Neural progenitor cell (in vitro differentiated cells): ENCODE measurements at places on chromosomes 12 and 14.

DNA sequence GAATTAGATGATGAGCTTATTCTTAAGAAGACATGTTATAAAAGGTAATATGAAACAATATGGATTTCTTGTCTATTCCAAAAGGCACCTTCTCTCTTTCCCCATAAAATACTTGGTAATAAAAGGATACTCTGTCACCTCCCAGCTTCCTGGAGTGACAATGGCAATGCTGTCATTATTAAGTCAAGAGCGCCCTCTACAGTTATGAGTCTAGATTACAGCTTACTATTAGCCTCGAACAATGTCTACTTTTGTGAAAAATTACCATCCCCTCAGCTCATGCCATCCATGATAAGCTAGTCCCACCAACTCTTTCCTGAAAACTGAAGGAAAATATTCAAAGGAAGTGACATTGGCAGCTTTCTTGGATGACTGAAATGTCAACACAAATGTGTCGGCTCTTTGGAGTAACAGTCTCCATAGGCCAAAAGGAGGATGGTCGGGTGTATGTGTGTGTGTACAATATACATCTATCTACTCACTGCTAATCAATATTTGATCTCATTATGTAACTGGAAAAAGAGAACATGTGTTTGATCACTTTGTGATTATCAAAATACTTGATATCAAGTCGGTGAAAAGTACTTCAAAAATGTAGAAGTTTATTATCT lies 48.7 kb upstream of the CDKN3 start:
- H3K4me3 ChIP-seq = no peak overlapping the region
- H3K27me3 ChIP-seq = no peaks in the 10 kb centered on the region

DNA sequence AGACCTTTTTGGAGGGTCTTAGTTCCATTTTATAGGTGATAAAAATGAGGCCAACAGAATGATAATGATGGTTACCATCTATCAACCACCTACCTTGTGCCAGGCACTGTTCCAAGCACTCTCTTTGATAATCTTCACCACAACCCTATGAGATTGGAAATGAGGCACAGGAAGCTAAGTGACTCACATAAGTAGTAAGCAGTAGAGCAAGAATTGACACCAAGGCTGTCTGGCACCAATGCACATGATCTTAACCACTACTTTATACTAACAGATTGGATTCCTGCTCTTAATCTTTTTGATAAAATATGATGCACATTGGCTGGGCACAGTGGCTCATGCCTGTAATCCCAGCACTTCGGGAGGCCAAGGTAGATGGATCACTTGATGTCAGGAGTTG lies 91.4 kb downstream of the DRAM1 start:
- H3K27ac ChIP-seq = no peak overlapping the region
- DNase-seq = no peak
- no peaks in the 10 kb centered on the region for H3K36me3 ChIP-seq
- no peak overlapping the region for H3K4me3 ChIP-seq

GRCh38 chr12:98635657-98636323 lies 8.8 kb downstream of the IKBIP start:
- H3K27ac ChIP-seq = no peak overlapping the region
- no peaks in the 10 kb centered on the region for H3K36me3 ChIP-seq

DNA sequence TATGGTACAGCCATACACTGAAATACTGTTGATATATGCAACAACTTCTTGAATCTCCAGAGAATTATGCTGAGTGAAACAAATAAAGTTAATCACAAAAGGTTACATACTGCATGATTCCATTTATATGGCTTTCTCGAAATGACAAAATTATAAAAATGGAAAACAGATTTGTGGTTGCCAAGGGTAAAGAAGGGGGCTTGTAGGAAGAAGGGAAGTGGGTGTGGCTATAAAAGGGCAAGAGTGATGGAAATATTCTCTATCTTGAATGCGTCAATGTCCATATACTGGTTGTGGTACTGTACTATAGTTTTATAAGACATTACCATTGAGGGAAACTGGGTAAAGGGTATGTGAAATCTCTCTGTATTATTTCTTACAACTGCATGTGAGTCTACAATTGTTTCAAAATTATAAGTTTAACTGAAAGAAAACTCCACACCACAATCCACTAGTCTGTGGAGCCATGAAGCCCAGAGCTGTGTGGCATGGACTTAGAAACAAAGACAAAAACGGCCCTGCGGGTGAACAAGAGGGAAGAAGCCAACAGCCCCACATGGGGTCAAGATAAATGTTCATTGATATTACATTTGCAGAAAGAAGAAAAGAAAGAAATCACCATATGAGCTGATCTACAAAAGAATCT lies 18.3 kb upstream of the TSPAN11 start:
- no peaks in the 10 kb centered on the region for H3K27me3 ChIP-seq
- no peak overlapping the region for H3K4me3 ChIP-seq
- H3K36me3 ChIP-seq = no peaks in the 10 kb centered on the region
- H3K27ac ChIP-seq = no peak overlapping the region

GRCh38 chr12:49225576-49226166 lies 36.8 kb upstream of the TUBA1A start:
- no peaks in the 10 kb centered on the region for H3K27me3 ChIP-seq
- H3K4me3 ChIP-seq = no peak overlapping the region
- no peaks in the 10 kb centered on the region for H3K36me3 ChIP-seq
- no peak for DNase-seq
- H3K27ac ChIP-seq = no peak overlapping the region

DNA sequence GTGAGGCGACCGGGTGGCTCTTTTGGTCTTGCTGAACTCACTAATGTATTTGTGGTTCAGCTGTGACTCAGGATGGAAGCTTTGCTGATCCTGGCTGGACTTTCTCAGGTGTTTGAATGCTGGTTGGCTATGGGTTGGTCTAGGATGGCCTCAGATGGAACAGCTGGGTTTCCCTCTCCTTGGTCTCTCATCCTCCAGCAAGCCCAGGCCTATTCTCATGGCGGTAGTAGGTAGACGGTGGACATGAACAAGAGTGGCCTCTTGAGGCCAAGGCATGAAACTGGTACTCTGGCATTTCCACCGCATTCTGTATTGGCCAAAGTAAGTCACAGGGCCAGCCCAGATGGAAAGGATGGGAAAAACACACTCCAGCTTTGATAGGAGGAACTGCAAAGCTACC lies 11.8 kb upstream of the POLR3B start:
- H3K27me3 ChIP-seq = no peaks in the 10 kb centered on the region
- DNase-seq = peak; percentile 72
- H3K36me3 ChIP-seq = no peaks in the 10 kb centered on the region
- H3K4me1 ChIP-seq = no peaks in the 10 kb centered on the region

DNA sequence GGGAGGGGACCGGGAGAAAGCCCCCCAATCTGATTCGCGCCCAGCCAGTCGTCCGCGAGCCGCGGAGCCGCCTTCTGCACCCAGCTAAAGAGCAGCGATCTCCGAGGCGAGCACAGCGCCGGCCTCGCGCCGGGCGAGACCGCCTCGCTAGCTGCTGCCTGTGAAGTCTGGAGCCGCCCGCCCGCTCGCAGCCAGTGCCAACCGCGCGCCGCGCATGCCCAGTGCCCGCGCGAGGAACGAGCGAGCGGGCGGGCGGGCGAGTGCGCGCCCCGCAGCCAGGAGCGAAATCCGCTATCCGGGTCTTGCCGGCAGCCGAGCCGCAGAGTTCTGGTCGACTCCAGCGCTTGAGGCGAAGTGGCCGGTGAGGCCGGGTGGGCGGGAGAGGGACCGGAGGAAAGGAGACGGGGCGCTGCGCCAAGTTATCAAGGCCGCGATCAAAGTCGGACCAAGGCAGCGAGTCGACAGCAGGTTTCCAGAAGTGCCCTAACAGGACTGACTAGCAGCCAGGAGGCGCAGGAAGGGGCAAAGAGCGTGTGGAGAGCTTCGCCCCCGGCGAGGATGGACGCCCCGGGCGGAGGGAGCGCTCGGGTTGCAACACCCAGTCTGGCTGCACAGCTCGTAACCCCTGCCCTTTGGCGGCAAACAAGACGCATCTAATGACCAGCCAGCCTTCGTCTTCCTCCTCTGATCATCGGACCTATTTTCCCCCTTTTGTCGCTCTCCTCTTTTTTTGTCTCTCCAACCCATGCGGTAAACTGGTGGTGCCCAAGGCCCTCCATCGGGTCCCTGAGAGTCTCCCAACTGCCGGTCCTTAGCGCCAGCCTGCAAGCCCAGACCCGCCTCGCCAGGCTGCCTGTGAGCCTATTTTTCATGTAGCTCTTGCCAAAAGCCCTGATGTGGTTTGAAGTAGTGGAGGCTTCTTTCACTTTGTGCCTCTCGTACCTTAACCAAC lies at the start of gene EPS8:
Gene EPS8 (minus strand): TSS at position 169 of the 952 bp plus-strand sequence. CDS start 106,437 bp downstream, outside the sequence.
- peak; percentile 95 for DNase-seq
- H3K36me3 ChIP-seq = no peaks in the 10 kb centered on the region
- peaks cover 54% of the 10 kb centered on the region for H3K27me3 ChIP-seq
- peak within 1 kb of the TSS; percentile 75 for H3K4me3 ChIP-seq
- no peak within 1 kb of the TSS for H3K27ac ChIP-seq
- H3K4me1 ChIP-seq = peaks cover 13% of the 10 kb centered on the region

- H3K4me1 ChIP-seq = no peaks in the 10 kb centered on the region
- DNase-seq = no peak
- H3K36me3 ChIP-seq = peaks cover 3% of the 10 kb centered on the region
Measured at GRCh38 chr12:19489168-19489567, 49.9 kb downstream of the AEBP2 start.

DNA sequence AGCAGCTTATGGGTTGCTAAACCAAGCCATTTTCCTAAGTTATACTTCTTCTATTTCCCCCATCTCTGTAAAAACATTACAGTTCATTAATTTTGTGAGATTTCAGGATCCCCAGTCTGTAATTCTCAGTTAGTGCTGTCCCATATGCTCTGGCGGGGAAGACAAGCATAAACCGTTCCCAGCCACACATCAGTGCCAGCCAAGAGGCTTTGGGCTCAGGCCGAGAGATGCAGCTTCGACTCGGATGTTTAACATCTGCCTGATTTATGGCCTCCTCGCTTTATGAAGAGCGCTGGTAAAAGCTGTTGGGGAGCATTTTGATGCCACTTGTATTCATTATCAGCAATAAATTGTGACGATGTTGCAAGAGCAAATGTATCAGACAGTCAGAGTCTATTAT lies 349.1 kb upstream of the CCDC196 start:
- no peaks in the 10 kb centered on the region for H3K27me3 ChIP-seq
- H3K36me3 ChIP-seq = no peaks in the 10 kb centered on the region
- H3K27ac ChIP-seq = no peak overlapping the region
- DNase-seq = no peak
- peaks cover 6% of the 10 kb centered on the region for H3K4me1 ChIP-seq
- no peak overlapping the region for H3K4me3 ChIP-seq

DNA sequence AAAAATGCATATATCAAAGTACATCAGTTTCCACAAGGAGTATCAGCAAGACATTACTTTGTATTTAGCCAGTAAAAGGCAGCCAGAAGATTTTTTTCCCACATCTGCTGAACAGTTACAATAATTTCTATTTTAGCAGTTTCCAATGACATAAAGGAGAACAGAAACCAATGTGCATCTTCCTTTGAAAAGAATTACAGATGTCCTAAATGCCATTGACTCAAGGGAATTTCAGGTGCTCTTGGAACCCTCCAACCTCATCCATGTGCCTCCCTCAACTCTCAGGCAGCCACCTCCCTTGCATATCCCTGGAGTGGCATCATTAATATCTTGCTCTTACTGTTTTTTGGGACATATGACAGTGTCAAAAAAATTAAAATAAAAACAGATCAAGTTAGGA lies 62.2 kb upstream of the ST8SIA1 start:
- no peak overlapping the region for H3K27ac ChIP-seq
- H3K27me3 ChIP-seq = no peaks in the 10 kb centered on the region
- no peaks in the 10 kb centered on the region for H3K4me1 ChIP-seq
- H3K36me3 ChIP-seq = no peaks in the 10 kb centered on the region
- H3K4me3 ChIP-seq = no peak overlapping the region

- H3K4me1 ChIP-seq = peaks cover 33% of the 10 kb centered on the region
- no peak overlapping the region for H3K27ac ChIP-seq
- no peak overlapping the region for H3K4me3 ChIP-seq
- no peaks in the 10 kb centered on the region for H3K27me3 ChIP-seq
Measured at GRCh38 chr12:14280921-14281320, 84.6 kb upstream of the ATF7IP start.

DNA sequence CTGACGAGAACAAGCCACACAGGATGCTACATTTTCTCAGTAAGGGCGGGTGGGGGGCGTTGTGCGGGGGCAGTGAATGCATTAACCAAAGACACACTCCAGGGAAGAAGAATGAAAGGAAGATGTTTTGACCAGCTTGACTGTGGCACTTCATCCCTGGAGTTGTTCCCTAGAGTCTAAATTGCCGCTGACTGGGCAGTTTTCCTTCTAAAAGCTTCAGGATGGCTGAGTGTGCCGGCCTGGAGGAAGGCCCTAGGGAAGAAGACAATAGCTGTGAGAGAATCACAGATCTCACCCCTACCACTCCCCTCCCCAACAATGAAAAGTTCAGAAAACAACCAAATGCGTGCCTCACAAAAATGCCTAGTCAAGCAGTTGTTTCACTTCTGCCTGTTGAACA lies 67.2 kb downstream of the NKX2-1 start:
- H3K27me3 ChIP-seq = peaks cover 100% of the 10 kb centered on the region
- no peak overlapping the region for H3K4me3 ChIP-seq
- peaks cover 25% of the 10 kb centered on the region for H3K4me1 ChIP-seq
- peak; percentile 46 for DNase-seq

- H3K27me3 ChIP-seq = peaks cover 25% of the 10 kb centered on the region
- peak; percentile 64 for DNase-seq
- peaks cover 4% of the 10 kb centered on the region for H3K4me1 ChIP-seq
- H3K27ac ChIP-seq = no peak overlapping the region
Measured at GRCh38 chr14:103606963-103607668, 21.9 kb upstream of the KLC1 start.

DNA sequence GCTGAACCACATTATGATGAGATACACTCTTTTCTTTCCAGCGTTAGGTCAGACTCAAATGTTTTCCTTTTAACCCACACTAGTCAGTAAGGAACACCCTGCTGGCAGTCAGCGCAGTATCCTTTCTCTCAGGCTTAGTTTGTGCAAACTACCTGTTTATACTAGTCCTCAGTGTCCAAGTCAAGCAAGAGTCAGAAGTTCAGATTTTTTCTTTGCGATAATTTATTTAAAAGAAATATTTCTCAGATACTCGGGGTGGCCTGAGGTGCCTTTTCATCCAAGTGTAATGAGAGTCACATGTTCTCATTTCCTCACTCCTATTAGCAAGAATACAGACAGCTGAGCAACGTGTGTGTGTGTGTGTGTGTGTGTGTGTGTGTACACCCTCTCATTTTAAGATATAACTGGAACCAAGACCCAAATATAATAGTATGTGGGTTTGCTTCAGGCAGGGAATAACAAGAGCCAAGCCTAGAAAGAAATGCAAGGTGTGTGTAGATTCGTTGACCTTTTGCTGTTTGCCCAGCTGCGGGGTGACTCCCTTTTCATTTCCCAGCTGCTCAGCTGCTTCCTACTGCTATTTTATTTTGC lies 182.7 kb downstream of the KICS2 start:
- peaks cover 16% of the 10 kb centered on the region for H3K4me1 ChIP-seq
- DNase-seq = peak; percentile 19
- H3K36me3 ChIP-seq = no peaks in the 10 kb centered on the region
- H3K27ac ChIP-seq = peak overlapping the region; percentile 22
- no peaks in the 10 kb centered on the region for H3K27me3 ChIP-seq

GRCh38 chr14:91413547-91414474 lies 3.8 kb downstream of the CCDC88C start:
- peaks cover 7% of the 10 kb centered on the region for H3K27me3 ChIP-seq
- peaks cover 48% of the 10 kb centered on the region for H3K4me1 ChIP-seq
- H3K27ac ChIP-seq = peak overlapping the region; percentile 90
- no peak for DNase-seq
- H3K4me3 ChIP-seq = peak overlapping the region; percentile 29
- no peaks in the 10 kb centered on the region for H3K36me3 ChIP-seq
